ENCODE measurements at places on chromosomes 16 and 17. TPM values are rescaled to one million over a fixed set of nuclear protein-coding genes. Genes with fewer than 3 reads are reported as not detected.

- DNase-seq, result no peak
Measured at GRCh38 chr17:65085397-65085796, 28.9 kb upstream of the GNA13 start.

DNA sequence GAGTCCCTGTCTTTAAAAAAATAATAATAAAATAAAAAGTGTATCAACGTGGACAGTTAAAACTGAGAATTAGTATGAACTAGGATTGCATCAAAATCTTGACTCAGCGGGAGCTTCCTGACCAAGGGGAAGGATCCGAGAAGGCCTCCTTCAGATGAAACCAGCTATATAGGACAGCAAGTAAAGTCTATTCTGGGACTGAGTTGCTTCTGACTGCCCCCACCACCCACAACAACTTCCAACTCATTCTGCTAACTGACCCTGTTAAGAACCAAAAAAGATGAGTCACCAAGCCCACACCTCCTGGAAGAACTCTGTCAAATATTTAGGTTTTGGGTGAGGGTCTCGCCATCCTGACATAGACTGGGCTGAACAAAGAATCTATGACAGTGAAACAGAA lies 24.9 kb downstream of the MPP3 start:
- no peak for DNase-seq

GRCh38 chr17:82843904-82844680 lies 4.3 kb upstream of the ZNF750 start:
- DNase-seq, result no peak

DNA sequence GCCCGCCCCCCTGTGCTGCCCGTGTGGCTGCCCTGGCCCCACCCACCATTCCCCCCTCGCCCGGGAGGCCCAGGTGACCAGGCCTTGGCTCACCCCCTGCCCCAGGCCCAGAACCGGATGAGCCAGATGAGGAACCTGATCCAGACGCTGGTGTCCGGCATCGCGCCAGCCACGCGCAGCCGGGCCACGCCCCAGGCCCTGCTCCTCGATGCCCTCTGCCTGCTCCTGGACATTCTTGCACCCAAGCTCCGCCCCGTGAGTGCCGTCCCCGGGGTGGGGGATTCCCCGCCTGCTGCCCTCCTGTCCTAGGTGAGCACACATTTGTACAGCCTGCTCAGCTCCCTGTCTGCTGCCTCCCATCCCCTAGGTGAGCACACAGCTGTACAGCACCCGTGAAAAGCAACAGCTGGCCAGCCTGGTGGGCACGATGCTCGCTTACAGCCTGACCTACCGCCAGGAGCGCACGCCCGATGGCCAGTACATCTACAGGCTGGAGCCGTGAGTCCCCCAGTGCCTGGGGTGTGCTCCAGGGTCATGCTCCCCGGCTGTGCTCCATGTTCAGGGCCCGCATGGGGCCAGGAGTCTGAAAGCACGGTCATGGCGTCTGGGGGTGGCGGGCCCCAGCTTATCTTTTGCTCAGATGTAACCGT lies 4.8 kb downstream of the GNG13 start:
- DNase-seq, result no peak

- peak; percentile 47 for DNase-seq
Measured at GRCh38 chr17:47733674-47734410, 806 bp downstream of the TBX21 start.

DNA sequence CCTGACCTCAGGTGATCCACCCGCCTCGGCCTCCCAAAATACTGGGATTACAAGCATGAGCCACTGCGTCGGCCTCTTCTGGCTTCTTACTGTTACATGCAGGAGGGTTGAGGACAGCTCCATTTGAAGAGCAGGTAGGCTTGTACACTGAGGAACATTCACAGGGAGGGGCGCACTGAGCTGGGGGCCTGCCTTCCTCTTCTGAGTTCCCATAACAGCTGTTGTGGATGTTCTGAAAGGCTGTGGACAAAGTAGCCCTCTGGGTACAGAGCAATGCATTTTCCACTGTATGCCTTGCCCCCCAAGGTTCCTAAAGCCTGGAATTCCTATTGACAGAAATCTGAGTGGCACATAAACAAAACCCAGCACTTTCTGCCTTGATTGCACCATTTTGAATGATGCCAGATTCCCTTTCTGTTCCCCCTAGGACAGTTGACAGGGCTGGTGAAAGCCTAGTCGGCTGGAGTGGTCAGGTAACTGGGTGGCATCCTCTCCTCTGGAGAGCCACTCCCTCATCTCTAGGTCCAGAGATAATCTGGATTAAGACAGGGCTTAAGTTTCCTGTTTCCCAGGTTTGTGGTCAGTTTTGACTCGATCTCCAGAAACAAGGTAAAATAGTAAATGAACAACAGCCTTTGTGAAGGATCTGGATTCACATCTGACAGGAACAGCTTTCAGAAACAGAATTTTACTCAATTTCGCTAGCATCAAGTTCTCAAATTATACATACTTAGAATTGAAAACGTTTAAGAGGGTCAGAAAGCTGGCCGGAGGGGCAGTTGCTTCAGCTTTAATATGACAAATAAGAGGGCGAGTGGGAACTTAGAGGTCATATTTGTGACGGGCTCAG lies 1.3 kb upstream of the CDK5R1 start:
- DNase-seq, result no peak

DNA sequence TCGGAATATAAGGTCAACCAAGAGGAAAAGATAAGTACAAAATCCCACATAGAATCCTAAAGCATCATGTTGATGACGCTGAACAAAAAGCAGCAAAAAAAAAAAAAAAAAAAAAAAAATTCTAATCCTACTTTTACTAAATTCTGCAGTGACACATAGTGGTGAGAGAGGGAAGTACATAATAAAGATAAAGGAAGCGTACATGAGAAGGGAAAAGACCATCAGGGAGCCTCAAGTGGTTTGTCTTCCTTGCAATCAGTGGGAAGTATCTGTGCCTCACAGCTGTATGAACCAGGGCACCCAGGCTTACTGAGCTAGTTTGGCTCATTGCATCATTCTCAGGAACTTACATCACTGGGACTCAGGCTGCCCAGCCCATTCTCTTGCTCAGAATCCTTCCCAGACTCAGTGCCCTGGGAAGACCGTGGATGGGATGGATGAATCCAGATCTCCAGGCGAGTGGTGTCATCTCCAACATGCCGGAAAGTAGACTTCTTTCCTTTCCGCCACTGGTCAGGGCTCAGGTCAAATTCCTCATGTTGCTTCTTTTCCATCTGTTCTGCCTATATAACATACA lies 21.2 kb downstream of the SMG6 start:
- no peak for DNase-seq

DNA sequence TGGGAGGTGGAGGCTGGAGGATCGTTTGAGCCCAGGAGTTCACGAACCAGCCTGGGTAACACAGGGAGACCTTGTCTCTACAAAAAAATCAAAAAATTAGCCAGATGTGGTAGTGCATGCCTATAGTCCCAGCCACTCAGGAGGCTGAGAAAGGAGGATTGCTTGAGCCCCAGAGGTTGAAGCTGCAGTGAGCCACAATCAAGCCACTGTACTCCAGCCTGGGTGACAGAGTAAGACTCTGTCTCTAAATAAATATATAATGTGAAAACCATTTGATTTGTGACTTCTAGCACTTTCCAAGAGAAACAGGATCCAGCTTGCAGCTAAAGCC lies 459.1 kb downstream of the SOX9 start:
- no peak for DNase-seq

- no peak for DNase-seq
Measured at GRCh38 chr16:66207883-66208265, 158.6 kb upstream of the CDH5 start.

DNA sequence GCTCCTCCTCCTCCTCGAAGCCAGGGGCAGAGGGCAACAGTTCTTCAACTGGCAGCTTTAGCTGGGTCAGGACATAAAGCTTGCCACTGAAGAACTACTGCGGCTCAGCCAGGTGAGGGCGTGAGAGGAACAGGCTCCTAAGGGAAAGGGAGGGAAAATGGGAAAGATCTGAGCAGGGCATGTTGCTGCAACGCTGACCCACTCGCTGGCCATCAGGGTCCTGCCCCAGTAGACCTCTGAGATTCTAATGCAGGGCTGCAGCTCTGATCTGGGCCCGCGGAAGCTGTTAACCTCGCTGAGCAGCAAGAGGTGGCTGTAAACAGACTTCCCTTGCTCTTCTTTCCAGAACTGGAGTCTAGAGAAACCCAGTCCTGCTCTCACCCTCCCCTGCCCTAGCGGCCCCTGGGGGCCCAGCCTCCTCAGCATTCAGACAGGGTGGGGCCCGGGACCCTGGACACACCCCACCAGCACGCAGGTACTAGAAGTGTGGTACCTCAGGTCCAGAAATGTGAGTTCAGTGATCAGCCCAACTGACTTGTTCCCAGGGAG lies 3.8 kb upstream of the TLCD2 start:
- DNase-seq, result no peak

DNA sequence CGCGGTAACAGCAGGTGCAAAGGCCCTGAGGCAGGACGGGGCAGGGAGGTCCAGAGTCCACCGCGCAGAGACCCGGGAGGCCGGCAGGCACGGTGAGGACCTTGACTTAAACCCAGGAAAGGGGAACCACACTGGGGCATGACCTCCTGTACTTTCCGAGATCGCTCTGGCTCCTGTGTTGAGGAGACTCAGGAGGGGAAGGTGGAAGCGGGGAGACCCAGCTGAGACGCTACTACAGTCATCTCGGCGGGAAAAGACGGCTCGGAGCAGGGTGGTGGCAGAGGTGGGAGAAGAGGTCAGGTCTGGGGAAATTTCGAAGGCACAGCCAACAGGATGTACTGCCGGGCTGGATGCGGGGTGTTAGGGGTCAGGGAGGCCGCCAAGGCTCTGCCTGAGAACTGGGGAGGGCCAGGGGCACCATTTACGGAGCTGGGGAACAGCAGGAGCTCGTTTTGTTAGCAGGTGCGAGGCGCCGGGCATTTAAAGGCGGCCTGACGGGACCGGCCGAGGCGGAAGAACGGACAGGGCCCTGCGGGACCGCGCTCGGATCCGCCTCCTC lies 22.3 kb downstream of the NPTX1 start:
- DNase-seq, result no peak

DNA sequence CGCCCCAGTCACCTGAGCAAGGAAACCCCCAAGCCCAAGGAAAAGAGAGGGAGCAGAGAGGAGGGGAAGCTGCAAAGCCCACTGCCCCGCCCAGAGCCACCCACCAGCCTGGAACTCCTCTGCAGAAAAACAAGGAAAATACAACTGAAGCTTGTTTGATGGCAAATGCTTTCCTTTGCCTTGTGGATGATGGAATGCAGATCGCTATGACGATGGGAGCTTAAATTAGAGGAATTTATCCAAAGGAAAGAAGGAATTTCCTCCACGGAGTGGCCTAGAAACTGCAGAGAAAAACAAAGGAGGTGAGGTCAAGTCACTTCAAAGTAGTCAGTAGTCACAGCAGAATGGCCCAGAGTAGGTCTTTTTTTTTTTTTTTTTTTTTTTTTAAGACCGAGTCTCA lies 31.5 kb upstream of the ASGR2 start:
- no peak for DNase-seq

GRCh38 chr16:1026784-1027500 lies 45.4 kb downstream of the SOX8 start:
- no peak for DNase-seq

- no peak for DNase-seq
Measured at GRCh38 chr17:78365561-78366108, 5.8 kb upstream of the SOCS3 start.

GRCh38 chr16:68310437-68310773 lies 341 bp downstream of the SLC7A6OS start:
- DNase-seq, result peak; percentile 74

The CTRB1 gene
- not detected for total RNA-seq

The PTGES3L gene
- total RNA-seq, result 51.0 TPM

The TRIM25 gene
- total RNA-seq, result 22.5 TPM

The PRSS8 gene
- total RNA-seq, result not detected

The ESRP2 gene
- 0.41 TPM for total RNA-seq

The MYOCD gene
- total RNA-seq, result 37.6 TPM

The KRT27 gene
- not detected for total RNA-seq

Data from Right ventricle myocardium inferior (tissue), 1 donor.